NCI-H345 (cell line): ENCODE measurements at places on chromosomes 1 and 21.
A peak's percentile ranks its signal among the peaks of the same experiment; 100 is the strongest.

GRCh38 chr1:215529111-215529510, 38.0 kb upstream of the KCTD3 start:
- DNase-seq: no peak

DNA sequence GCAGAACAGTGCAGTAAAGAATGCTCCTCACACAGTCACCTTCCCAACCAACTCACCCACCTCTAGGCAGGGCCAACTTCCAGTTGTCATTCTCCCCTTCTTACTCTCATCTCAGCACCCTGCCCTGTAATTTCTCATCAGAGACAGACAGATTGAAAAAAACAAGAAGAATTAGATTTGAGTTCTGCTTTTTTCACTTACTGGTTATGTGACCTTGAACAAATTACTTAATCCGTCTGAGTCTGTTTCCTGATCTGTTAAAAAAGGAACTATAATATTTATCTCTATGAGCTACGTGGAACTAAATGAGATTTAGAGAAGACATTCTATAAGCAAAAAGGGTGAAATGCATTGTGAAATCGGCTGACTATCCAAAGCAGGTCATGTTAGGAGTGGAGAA, 330.3 kb downstream of the ZNF326 start:
- no peak for DNase-seq

DNA sequence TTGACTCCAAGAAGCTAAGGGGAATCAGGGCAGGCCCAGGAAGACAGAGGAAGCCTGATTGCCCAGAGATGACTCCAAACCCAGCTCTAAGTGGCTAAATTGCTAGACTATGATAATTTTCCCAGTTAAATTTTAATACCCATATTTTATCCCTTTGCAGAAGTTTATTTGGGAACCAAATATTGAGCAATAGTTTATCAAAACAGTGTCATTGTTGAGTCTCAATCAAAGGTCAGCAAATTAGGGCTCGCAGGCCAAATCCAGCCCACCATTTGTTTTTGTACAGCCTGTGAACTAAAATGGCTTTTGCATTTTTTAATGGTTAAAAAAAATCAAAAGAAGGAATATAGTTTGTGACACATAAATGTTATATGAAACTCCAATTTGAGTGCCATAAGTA, 47.1 kb downstream of the LBR start:
- no peak for DNase-seq

GRCh38 chr1:158289811-158290210, at the start of gene CD1C:
CD1C (plus strand) TSS chr1:158289923; CDS start chr1:158290065, 142 bp downstream.
- DNase-seq: no peak

DNA sequence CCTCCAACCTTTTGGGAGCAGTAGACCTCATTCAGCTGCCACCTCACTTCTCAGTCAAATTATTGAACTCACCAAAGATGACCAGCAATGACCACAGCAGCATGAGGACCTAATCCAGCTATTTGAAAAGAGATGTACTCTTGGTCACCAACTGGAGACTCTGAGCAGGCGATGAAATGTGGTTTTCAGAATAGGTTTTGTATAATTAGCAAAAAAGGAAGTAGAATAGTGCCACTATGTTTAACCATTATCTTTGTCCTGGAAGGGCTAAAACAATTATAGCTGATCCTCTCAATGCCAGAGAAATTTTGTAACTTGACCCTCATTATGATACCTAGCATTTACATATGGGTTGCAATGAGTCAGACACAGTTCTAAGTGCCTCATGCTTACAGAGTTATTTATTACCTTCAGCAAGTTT, at the start of gene FCRL2:
Gene FCRL2, minus strand, starts transcription at position 162 of the 421 bp plus-strand sequence. Its CDS starts 59 bp downstream, at position 103.
- no peak for DNase-seq

DNA sequence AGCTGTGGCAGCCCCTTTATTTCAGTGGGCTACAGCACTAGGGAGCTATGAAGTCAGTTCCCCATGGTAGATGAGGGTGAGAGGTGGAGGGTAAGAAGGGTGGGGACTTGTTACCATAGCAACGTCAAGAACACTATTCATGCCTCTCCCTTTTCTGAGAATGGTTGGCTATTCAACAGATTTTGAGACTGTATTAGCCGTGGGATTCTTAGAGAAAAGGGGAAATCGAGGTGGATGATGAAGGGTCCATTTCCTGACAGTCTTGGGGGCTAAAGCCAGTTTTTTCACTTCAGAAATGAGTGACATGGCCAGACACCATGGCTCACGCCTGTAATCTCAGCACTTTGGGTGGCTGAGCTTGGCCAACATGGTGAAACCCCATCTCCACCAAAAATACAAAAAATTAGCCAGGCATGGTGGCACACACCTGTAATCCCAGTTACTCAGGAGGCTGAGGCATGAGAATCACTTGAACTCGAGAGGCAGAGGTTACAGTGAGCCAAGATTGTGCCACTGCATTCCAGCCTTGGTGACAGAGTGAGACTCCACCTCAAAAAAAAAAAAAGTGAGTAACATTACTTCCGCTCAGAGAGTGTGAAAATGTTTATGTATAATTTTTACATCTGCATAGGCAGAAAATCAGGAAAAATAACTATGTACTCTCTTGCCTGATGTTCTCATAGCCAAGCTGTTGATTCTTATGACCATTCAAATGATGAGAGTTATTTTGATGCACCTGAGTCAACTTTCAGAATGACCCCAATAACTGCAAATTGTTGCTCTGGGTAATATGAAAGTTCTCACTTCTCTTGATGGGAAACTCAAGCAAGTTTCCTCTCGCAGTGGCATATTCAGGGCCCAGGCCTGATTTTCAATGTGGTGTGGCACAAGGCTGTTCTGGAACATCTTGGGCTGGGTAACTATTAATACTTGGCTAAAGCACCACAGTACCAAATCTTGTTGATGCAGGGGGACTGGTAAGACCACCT, 23.2 kb upstream of the RGSL1 start:
- DNase-seq: no peak

DNA sequence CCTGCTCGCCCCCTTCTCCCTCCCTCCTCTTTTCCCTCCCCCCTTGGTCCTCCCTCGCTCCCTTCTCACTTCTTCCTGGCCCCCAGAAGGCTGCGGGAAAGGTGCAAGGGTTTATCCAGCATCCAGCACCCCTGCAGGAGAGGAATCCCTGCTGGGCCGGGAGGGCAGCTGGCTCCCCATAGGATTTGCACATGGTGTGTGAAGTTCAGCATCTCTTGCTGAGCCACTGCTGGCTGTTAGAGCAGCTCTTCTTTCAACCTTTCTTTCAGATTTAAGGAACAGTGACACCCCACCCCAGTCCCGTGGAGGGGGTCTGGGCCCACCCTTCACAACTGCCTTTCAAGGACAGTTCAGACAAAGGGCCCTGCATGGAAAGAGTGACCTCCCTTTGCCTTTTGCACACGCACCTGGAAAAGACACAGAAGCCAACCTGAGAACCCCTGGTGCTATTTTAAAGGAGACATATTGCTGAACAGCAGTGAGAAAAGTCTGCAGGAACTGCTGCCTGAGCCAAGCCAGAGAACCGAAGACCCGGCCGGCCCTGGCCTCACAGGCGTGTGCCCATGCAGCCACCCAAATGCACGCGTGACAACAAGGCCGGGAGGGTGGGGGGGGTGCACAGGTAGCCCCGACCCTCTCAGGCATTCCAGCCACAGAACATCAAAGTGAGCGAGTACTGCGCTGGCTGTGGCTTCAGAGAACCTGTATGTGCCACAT, 66.6 kb downstream of the SLC37A1 start:
- peak; percentile 51 for DNase-seq

DNA sequence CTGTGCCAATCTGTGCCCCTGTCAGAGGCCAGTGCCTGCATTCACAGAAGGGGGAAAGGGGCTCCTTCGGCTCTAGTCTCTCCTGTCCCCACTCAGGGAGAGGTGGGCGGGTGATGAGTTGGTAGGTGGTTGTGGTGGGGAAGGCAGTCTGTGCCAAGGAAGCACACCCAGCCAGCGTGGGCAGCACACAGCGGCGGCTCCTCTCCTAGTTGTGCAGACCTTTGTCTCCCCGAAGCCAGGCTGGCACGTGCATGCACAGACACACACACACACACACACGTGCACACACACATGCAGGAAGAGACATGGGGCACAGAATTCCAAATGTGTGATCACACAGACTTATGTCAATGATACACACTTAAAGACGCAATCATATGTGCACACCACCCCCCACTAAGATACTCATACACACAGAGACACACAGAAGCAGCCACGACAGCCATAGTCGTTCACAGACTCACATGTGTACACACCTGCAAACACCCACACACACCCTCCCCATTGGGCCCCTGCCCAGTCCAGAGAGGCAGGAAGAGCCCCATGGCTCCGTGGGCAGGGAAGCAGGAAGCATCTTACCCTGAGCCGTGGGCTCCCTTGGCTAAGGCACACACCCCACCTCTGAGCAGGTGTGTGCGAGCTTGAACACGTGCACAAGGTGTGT, 16.4 kb downstream of the RIMS3 start:
- DNase-seq: no peak

DNA sequence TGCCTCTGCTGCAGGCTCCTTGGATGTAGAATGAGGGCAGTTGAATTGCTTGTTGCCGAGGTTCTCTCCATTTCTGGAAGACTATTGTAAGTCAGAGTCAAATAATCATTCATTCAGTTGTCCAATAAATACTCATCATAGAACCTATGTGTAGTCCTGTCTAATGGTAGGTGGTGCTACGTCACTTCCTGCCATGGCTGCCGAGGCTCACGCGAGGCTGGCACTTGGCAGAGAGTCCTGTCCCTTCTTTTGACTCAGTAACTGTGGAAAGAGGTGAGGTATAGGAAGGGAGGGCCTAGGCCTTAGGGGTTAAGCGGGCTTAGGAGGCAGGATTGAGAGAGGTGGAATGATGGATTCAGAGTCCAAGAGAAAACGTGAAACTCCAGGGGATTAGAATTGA, 9.7 kb downstream of the ADARB1 start:
- DNase-seq: no peak

DNA sequence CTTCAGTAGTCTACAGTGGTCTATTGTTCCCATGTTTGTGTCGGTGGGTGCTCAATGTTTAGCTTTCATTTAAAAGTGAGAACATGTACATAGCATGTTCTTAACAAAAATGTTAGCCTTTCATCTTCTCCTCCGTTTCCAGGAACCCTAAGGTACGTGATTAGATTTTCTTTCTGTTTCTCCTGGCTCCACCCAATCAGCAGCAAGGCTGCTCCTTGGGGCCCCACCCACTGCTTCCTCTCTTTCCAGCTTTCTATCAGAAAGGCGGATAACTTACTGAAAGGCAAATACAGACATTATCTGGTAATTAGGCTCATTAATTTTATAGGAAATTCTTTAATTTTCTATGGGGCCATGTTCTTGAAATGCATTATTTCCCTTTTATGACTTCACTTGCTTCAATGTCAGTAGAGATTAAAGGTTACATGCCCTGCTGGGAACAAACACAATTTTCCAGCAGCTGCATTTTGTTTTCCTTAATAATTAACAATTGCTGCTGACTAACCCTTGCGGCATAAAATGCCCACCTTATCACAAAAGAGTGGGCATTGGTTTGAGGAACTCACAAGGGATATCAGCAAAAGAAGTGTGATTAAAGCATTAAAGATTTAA, 324.9 kb upstream of the SNX7 start:
- no peak for DNase-seq

DNA sequence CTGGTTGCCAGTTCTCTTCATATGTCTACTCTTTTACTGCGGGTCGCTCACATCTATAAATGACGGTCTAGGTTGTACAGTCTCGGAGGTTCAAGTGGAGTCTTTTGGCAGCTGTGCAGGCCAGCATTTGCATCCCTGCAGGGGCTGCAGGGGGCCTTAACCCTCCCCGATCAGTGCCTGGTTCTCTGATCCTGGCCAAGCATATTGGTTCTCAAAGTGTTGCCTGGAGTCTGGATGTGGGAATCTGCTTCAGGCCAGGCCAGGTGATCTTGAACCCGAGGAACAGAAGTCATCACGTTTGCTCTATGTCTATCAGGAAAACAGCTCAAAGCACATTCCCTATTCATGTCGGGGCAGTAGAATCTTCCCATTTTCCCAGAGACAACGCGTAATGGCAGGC, 21.8 kb downstream of the B3GALT5 start:
- DNase-seq: no peak

DNA sequence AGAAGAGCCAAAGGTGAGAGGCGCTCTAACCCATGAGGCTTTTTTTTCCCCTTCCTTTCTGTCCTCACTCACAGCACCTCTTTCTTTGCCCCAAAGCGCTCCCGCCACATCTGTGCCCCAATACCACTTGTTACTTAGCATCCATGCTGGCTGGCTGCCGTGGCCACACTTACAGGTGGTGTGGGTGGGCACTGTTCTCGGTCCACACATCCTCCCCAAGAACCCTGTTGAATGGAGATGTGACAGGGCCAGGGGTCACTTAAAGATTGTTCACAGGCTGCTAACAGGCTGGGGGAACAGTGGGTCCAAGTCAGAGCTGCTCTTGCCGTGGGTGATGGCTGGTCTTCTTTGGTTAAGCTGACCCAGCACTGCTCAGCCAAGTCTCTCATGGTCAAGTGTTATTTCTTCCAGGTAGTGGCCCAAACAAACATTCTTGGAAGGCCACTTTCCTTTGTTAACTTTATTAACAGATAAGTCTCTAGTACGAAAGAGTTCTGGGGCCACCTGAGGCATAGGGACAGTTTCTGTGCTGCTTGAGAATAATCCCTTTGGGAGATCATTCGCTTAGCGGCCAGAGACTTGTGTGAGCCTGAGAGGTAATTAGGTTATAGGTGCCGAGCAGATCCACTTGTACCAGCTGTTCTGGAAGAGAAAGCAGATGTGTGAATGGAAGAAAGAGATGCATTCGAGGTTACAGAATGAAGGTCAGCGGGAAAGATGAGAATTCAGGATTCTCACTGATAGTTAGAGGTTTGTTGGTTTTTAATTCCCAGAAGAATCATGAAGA, 62.6 kb upstream of the IRF2BP2 start:
- no peak for DNase-seq

- DNase-seq: no peak
Observed at GRCh38 chr1:229263254-229263653, 7.7 kb upstream of the RAB4A start.

- no peak for DNase-seq
Observed at GRCh38 chr1:165748550-165748949, 20.1 kb downstream of the TMCO1 start.

GRCh38 chr1:17314491-17314971, 6.5 kb downstream of the PADI4 start:
- DNase-seq: no peak

- DNase-seq: peak; percentile 73
Observed at GRCh38 chr1:33441088-33441745, 10.3 kb upstream of the PHC2 start.

GRCh38 chr1:156337052-156337887, 822 bp downstream of the CCT3 start:
- no peak for DNase-seq

GRCh38 chr1:245434280-245434679, 279.5 kb downstream of the KIF26B start:
- DNase-seq: peak; percentile 4

DNA sequence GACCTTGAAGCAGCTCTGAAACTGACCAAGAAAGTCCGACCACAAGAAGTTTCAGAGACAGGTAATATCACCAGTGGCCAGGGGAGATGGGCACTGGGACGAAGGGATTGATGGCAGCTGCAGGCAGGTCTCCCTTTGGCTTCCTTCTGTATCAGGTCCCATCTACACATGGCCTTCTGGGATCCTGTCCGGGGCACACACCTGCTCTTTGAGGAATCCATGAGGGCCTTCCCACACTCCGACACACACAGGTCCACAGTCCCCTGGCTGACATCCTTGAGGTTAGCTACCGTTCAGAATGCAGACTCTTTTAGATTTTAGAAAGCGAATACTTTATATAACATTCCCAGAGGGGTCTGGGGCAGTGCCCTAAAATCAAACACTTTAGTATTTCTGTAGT, 26.5 kb upstream of the TMEM125 start:
- DNase-seq: no peak

GRCh38 chr1:202586871-202587270, 123.4 kb downstream of the SYT2 start:
- DNase-seq: no peak

GRCh38 chr1:244789276-244789580, 46.2 kb upstream of the COX20 start:
- DNase-seq: no peak

GRCh38 chr21:23488245-23488644, 2119.0 kb downstream of the MRPL39 start:
- no peak for DNase-seq
